ENCODE measurements at places on chromosomes 5 and 9.

GRCh38 chr5:140925806-140926442 lies at the start of gene PCDHAC1:
Gene PCDHAC1 (plus strand): TSS chr5:140926299. CDS start chr5:140926893, 594 bp downstream.
- no peak for DNase-seq

DNA sequence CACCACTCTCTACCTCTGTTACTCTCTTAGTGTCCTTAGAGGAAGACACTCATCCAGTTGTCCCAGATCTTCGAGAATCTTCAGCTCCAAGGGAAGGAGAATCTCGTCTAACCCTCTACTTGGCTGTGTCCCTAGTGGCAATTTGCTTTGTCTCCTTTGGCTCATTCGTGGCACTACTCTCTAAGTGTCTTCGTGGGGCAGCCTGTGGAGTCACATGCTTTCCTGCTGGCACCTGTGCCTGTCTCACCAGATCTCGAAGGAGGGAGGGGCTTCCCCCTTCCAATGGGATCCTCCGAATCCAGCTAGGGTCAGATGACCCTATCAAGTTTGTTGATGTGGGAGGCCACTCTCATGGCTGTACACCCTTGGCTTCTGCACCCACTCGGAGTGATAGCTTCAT lies 1.8 kb upstream of the PCDHGC5 start:
- DNase-seq, result no peak

DNA sequence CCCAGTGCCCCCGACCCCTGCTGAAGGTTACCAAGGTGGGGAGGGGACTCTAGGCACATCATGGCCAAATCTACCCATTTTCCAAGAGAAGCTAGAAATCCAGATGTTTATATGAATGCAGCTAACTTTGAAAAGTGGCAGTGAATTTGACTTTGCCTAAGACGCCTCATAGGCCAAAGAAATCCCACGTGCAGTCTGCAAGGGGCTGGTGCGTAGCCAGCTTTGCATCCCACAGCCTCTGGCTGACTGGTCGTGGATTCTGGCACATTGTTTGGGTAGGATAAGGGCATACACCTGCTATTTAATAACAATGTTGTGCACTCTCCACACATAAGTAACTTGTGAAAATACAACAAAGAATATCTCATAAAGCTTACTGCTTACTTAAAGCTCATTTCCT lies 3.5 kb upstream of the GADD45G start:
- DNase-seq, result no peak

DNA sequence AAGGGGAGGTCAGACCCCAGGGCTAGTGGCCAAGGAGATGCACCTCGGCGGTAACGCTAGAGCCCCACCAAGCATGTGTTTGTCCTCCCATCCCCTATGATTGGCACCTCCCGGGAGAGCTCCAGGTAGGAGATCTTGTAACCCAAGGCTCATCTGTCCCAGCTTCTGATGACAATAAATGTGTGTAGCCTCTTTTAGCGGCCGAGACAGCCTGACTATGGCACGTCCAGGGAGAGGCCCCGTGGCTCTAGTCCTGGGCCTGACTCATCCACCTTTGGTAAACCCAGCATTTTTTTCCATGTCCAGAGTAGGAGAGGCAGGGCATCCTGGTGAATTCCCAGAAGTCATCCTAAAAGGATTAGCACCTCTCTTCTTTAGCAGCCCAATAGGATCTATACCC lies 39.2 kb downstream of the IRF1 start:
- DNase-seq, result no peak

DNA sequence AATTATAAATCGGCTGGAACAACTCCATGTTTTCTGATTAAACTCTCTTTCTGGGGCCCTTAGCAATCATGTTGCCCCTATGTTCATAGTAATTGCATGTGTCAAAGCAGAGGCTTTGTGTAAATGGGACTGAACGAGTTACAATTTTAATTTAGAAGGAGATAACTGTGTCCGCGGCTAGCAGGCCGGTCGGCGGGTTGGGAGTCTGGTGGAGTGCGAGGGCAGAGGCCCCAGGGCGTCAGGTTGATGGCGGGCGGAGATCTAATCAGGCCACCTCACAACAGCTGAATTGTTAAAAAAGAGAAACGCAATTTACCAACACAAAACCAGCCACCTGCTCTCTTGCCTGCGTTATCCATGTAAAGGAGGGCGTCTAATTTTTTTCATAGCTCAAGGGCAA lies 134.9 kb upstream of the LPCAT1 start:
- no peak for DNase-seq

DNA sequence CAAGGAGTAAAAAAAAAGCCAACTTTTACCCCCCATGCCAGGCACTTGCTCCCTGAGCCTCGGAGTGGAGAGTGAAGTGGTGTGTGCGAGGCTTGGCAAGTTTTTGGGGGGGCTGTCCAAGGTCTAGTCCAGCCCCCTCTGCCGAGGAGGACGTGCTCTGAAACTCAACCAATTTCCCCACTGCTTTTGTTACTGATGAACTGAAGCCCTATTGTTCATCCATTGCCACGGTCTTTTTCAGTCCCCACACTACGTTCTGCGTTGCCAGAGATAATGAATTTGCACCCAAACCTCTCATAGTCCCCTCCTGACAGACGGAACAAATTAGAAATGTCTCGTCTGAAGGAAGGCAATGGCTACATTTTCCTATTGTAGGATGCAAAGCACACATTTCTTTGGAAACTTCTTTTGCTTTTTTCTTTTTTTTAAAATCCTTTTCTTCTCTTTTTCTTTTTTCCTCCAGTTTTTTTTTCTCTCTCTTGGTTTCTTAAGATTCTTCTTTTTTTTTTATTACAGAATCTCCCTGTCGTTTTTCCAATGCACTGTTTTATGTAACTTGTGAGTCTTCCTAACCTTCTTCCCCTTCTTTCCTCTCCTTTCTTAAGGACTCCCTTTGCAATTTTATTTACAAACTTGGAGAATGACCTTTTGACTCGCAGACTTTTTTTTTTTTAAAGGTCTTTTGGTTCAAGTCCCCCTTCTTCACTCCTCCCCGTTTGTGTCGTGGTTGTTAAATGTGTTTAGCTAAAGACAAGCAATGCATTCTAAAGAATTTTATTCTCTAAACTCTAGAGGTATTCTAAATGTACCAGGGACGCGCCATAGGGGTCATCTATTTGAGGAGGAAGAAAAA lies 209.5 kb downstream of the MEF2C start:
- no peak for DNase-seq

DNA sequence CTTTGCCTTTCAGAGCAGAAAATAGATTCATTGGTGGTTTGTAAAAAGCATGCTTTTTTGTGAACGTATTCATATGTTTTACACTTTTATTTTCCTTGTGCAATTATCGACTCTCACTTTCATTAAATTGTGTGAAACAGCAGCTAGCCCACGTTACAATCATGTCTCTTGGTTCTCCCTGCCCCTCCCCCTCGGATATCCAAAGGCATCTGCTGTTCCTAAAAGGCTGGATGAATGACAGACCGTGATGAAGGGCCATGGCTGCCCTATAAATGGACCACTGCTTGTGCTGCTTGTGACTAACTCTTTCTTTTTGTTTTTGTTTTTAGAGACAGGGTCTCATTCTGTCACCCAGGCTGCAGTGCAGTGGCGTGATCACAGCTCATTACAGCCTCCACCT lies 17.0 kb upstream of the SEMA4D start:
- DNase-seq, result no peak

- no peak for DNase-seq
Observed at GRCh38 chr9:130029223-130029973, 13.6 kb downstream of the FNBP1 start.

DNA sequence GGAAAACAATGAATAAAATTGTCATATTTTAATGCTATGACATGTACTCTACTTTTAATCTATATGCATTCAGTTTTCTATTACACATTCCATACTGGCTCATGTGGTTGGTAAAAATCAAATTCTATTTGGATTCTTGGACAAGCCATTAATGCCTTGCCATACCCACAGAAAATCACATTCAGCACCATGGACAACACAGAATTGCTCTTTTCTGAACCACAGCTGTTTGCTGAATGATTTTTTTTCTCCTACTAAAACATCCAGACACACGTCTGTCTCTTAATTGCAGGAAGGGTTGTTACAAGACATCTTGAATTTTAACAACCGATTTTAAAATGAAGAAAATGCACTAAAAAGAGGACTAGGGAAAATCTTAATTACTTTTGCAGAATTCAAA lies 675.6 kb downstream of the BRINP1 start:
- no peak for DNase-seq

GRCh38 chr5:14730881-14731280 lies 66.4 kb downstream of the OTULIN start:
- DNase-seq, result no peak

GRCh38 chr5:96214442-96215197 lies 218.4 kb downstream of the PCSK1 start:
- DNase-seq, result no peak

Measured in LoVo (cell line).